Activated T-cell treated with anti-CD3 and anti-CD28 coated beads, Interleukin-2, amount 50 U/mL, for 72 hours (primary cell): ENCODE measurements at places on chromosomes 5 and 9. TPM values are rescaled to one million over a fixed set of nuclear protein-coding genes. Genes with fewer than 3 reads are reported as not detected.

The CAVIN4 gene
- total RNA-seq, result 0.10 TPM

DNA sequence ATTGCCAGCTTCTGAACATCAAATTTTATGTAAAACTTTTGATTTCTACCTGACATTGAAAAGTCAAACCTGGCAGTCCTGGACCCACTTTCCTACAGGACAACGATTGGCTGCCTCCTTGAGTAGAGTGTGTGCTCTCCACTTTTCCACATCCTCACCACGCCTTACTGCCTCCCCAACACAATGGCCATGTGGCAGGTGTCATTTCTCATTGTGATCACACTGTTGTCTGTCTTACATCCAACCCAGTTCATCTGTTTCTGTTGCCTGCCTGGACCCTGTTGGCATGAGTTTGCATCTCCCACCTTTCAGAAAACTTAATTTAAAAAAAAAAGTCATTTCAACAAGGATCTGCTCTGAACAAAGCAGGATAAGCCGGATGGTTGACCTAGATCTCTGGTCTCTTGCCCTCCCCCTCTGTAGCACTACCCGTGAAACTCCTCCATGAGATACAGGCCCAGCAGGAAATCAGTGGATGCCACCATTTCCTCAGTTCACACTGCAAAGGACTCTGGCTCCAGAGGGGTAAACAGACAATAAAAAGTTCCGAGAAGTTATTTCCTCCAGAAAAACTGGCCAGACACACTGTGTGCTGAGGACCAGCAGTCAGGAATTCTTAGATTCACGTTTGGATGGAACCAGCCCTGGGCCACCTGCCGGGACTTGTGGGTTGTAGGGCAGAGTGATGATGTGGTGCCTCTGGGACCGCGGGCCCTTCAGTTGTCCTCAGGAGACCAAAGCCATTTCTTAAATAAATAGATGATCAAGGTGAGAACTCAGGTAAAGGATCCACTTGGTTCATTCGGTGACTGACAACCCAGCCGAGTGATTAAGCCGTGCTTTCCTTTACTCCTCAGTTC, 48.6 kb downstream of the AMBP start:
- no peak overlapping the region for H3K4me3 ChIP-seq
- H3K27me3 ChIP-seq, result no peaks in the 10 kb centered on the region
- H3K36me3 ChIP-seq, result peaks cover 7% of the 10 kb centered on the region
- no peaks in the 10 kb centered on the region for H3K4me1 ChIP-seq

GRCh38 chr9:107711542-107711941, 222.0 kb upstream of the KLF4 start:
- H3K4me1 ChIP-seq, result no peaks in the 10 kb centered on the region
- peaks cover 3% of the 10 kb centered on the region for H3K36me3 ChIP-seq
- no peak for DNase-seq
- H3K27ac ChIP-seq, result no peak overlapping the region

- H3K4me1 ChIP-seq, result peaks cover 4% of the 10 kb centered on the region
- peaks cover 28% of the 10 kb centered on the region for H3K27me3 ChIP-seq
- no peak for DNase-seq
- H3K27ac ChIP-seq, result no peak overlapping the region
Observed at GRCh38 chr9:36993933-36994764, 39.9 kb downstream of the PAX5 start.

DNA sequence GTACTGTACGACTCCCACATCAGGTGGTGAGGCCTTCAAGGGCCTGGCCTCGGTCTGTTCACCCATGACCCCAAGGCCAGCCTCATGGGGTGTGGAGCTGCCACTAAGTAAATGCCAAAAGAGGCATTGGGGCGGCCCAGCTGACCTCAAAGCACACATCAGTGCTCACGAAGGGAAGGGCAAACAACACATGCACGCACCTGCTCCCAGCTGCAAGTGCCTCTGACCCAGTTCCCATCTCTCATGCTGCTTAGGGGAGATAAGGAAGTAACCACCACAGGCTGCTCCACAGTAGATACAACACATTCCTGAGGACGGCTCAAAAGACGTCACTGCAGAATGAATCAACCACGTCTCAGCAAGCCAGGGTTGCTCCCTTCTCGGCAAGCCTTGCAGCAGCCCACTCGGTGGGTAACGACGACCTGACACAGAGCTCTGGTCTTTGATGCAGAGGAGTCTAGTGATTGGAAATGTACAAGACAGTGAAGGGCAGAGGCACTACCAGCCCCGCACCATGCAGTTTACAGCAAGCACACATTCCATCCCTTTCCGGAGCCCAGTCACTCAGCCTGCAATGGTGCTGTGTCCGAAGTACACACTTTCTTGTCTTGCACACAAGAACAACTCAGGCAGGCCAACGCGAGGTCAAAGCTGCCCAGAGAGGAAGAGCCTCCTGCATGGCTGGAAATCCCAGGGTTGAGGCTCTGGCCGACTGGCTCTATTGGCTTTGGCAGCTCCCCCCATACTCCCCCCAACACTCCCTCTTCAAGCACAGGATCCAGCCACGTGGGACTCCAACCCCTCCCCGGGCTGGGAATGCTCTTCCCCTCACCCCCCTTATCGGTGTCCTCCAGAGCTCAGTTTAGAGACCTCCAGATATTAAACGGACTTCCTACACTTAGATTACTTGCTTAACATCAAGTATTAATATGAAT, 31.8 kb downstream of the FABP6 start:
- no peak for DNase-seq
- H3K27ac ChIP-seq, result no peak overlapping the region
- no peaks in the 10 kb centered on the region for H3K4me1 ChIP-seq
- H3K27me3 ChIP-seq, result peaks cover 23% of the 10 kb centered on the region
- no peaks in the 10 kb centered on the region for H3K36me3 ChIP-seq
- no peak overlapping the region for H3K4me3 ChIP-seq

DNA sequence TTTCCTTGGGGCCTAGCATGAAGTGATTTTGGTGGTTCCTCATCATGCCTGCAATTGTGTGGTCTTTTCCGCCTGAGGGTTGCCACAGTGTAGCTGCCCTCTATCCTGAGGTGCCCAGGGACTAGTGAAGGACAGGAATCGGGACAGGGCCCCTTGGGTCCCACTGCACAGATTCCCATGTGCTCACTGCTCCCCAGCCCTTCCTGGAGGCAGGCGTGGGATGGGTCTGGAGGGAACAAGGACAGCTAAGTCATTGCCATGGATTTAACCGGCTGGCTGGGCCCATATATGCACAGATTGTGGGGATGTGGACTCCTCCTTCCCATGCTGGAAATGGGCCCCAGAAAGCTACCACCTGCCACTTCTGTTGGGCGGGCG, 122.3 kb upstream of the PITX1 start:
- H3K4me1 ChIP-seq, result no peaks in the 10 kb centered on the region
- H3K36me3 ChIP-seq, result peaks cover 9% of the 10 kb centered on the region
- no peak for DNase-seq
- H3K4me3 ChIP-seq, result no peak overlapping the region
- H3K27me3 ChIP-seq, result peaks cover 10% of the 10 kb centered on the region
